H7 (cell line): ENCODE measurements at places on chromosomes 6 and 20.

GRCh38 chr20:61531553-61532345, 279.7 kb downstream of the CDH4 start:
- no peak for DNase-seq

DNA sequence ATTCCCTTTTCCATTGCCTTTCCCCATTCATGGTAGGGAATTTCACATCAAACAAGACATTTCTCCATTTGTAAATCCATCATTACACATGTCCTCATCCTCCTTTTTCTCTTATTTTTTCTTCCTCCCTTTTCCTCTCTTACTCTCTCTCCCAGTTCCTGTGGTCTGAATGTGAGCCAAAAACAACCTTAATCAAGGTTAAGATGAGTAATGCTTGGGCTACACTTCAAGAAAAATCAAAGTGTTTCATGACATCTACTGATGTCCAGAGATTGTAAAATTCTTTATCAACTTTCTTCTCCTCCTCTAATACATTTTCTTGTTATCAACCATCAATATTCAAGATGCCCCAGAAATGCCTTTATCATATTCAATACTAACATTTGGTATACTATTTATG, 208.0 kb upstream of the PRND start:
- DNase-seq, result no peak

DNA sequence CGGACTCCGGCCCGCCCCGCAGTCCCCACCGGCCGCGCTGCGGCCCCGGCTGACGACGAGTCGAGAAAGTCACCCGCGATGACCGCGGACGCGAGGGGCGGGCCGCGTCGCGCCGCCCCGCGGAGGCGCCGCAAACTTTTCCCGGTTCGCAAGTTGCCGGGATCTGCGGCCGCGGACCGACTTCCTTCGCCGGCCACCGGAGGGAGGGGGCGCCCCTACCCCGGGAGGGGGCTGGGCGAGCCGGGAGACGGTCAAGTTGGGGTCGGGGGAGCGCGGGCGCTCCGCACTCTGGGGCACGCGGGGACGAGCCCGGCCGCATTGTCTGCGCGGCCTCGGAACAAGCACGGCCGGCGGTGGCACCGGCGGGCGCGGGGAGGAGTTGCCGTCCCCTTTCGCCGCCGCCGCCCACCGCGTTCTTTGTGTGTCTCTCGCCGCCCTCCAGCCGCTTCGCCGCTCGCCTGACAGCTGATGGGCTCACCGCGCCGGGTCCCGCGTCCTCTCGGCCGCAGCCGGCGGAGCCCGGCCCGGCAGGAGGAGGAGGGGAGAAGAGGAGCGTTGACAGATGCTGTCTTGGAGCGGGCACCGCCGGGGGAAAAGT, 131.6 kb downstream of the OGFRL1 start:
- DNase-seq, result peak; percentile 65

- peak; percentile 30 for DNase-seq
These were observed 32.5 kb downstream of the VSTM2L start for GRCh38 chr20:37935435-37935834.

DNA sequence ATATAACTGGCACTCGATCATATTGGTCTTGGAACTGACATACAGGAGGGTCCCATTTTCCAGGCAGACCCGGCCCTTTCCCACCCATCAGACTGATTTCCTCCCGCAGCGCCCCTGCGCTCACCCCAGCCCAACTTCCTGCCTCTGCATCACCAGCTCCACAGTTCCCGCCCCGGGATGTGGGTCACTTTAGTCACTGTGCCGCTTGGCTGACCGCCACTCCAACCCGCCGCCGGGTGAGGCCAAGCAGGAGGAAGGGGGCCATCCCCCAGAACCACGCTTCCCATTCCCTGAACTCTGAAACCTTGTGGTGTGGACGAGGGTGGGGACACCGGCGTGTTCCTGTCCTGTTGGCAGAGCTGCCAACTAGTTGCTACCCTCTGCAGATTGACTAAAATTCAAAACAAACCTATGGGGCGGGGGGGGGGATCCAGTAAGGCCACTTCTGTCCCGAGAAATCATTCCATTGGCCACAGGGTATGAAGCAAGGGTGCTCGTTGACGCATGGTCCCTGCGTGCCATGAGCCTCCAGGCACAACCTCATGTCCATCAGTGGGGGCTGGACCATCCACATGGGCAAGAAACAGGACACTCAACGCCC, 12.3 kb downstream of the TGM2 start:
- DNase-seq, result no peak

- no peak for DNase-seq
These were observed 110.6 kb upstream of the SIRPA start for GRCh38 chr20:1784586-1784985.

DNA sequence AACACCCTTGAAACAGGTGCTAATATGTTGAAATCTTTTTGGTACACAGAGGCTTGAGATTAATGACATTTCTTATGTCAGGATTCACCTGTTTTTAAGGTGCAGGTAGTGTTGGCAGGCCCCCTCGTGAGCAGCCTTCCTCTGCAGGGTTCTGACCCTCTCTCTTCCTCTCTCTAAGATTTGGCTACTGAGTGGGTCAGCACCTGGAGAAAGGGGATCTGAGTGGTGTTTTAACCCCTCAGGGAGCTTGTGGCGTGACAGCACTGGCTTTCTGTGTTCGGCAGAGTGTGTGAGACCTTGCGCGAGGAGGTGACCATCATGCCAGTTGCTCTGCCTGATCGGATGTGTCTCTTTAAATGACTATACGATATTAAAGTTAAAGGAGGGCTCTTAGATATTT, 37.1 kb downstream of the HIVEP1 start:
- no peak for DNase-seq

GRCh38 chr20:13054011-13054410, 45.2 kb downstream of the SPTLC3 start:
- no peak for DNase-seq

DNA sequence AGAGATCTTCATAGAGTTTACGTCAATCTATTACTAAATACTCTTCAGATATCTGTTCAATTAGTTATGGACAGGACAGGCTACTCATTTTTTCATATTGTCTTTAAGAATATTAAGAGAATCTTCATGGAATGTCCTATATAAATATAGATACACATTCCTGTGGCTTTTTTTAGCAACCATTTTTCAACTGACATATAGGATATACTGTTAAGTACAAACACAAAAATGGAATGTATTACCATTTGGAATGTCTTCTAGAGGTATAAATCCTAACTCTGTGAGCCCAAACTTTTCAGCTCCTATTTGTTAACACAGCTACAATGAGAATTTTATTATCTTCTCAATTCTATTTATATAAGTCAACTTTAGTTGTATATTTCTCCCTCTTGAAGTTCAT, 239.6 kb upstream of the DEFB112 start:
- no peak for DNase-seq

DNA sequence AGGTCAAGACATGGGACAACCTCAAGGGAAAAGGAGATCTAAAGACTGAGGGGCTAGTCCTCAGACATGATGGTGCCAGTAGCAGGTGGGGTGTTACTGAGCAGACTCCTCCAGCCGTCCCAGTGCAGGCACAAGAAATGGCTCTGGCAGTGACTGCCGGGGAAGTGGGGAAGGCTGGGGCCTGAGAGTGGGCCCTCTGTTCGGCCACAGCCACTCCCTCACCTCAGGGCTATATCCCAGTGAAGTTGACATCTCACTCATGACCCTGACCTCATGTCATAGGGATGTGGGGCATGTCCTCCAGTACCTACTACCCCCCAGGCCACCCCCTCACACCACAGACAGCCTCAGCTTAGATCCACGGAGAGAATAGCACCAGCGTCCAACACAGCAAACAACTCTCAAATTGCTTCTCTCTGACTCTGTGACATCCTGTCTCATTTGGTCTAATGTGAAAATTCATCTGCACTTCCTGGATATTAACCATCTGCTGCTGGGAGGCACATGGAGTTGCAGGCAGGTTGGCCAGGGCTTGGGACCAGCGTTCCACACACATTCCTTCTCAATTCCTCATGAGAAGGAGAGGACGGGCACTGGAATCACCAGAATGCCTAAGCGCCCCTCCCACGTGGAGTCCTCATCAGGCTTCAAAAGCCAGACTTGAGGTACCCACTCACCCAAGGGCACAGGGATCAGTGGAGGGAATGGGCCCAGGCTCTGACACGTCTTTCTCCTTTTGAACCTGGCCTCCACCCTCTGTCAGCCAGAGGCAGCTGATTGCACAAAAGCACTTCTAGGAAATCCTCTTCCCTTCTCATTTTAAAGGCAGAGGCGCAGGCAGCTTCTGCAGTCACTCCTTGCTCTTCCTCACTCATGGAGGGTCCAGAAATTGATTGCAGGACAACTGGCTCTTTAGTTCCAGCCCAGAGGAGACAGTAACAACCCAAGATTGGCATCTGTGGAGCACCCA, 163.6 kb upstream of the CST7 start:
- no peak for DNase-seq

DNA sequence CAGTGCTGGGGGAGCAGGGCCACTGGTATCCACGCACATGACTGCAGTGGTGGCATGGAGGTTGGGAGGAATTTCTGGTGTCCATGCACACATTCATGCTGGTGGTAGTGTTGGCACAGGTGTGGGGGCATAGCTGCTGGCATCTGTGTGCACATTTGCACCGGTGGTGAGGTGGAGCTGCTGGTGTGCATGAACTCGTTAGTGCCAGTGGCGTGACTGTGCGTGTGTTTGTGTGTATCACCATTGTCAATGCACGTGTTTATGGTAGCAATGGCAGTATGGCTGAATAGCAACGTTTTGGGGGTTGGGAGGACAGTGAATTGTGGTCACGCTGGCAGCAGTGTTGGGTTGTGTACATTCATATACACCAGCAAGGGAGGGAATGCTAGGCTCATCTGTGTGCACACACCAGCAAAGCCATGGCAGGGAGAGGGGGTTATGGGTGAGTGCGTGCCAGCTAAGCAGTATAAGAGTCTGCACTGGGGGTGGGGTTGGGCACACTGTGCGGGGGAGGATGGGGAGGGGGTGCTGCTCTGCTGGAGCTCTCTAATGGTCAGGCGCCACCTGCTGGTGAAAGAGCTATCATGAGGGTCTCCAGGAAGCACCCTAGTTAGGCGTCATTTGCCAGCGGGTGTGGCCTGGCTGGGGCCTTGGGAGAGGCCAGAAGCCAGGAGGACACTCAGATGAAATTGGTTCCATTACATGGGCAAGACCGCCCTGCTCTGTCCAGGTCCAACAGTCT, 626.1 kb upstream of the ID4 start:
- DNase-seq, result peak; percentile 69

DNA sequence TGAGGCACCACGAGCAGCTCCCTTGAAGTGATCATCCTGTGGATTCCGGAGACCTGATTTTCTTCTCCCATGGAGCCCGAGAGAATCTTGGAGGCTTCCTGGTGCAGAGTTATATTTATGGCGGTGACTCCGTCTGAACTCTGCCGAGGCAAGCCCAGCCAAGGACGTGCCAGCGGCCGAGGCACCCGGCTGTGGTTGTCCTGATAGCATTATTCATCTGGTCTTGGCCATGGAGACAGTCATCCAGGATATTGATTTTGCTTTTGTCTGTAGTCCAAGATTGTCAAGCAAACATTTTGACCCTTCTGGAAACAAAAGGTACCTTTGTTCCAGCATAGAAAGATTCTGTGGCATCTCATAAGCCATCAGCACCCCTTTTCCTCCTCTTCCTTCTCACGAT, 163.3 kb downstream of the SCML4 start:
- DNase-seq, result no peak

DNA sequence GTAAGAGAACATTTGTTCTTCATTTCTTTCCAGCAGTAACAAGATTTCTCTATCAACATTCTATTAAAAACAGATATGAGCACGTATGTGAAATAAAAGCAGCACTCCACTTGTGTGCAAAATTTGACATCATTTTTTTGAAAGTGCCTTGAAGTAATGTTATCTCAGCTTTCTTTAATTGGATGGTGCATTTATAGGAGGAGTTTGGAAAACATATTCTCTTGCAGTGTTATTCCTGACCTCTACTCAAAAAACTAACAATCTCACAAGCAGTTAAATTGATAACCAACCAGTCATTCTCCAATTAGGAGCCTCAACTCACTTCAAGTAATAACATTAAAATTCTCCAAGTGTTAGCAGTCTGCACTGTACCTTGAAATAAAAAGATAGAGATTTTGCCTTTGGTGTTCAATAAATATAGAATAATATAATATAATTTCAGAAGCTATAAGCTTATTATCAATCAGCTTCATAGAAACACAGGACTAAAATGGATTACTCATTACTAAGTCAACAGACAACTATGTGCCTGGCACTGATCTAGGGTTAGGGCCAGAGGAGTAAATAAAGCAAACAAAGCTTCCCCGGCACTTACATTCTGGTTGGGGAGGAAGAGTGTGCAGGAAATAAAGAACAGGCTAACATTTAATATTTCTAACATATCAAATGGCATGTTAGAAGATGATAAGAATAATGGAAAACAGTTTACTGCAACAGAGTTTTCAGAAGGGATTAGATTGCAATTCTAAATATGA, 149.0 kb upstream of the SGK1 start:
- no peak for DNase-seq

- DNase-seq, result no peak
These were observed 10.7 kb upstream of the UQCC2 start for GRCh38 chr6:33722103-33722623.

GRCh38 chr6:34663831-34664255, 32.7 kb downstream of the ILRUN start:
- DNase-seq, result no peak

DNA sequence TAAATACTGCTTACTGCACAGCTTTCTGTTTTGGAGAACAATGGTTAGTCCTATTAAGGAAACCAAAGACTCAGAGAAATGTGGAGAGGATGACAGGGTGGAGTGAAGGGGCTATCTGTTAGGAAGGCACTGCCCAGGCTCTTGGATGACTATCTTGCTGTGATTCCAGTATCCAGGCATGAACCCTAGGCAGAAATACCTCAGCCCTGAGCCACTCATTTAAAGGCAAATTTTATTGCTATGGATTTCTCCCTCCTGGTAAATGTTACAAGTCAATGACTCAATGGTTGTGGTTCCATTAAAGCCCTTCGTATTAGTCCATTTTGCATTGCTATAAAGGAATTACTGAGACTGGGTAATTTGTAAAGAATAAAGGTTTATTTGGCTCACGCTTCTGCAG, 25.9 kb downstream of the ADGRF4 start:
- DNase-seq, result no peak

DNA sequence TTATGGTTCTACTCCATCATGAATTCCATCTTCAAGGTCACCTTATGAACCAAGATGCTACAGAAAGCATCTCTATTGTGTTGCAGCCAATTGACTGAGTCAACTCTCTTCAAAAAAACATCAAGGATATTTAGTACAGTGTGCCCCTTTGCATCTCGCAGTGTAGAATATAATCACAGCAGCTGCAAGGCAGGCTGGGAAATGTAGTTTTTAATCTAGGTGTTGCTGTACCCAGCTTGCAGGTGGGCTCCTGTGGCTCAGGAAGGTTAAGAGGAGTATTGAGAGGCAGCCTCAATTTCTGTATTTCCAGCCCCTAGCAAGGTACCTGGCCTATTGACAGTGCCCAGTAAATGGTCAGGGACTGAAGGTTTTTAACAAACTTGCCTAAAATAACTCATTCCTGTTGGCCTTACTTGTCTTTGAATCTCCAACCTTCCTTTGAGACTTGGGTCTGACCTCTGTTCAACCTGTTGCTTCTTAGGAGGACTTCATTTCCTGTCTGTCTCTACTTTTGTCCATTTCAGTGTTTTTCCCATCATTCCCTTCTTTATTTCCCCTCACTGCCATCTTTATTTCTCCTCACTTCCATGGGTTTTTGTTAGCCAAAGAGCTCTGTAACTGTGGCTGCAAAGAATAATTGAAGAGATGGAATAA, 150.5 kb downstream of the DNAH8 start:
- no peak for DNase-seq

- no peak for DNase-seq
These were observed 235.8 kb downstream of the ALDH8A1 start for GRCh38 chr6:134714113-134714512.
